ENCODE measurements at places on chromosomes 2 and 18.

GRCh38 chr18:25896178-25896780 lies 194.1 kb downstream of the SS18 start:
- no peak overlapping the region for H3K27ac ChIP-seq
- H3K4me1 ChIP-seq: no peaks in the 10 kb centered on the region
- no peaks in the 10 kb centered on the region for H3K27me3 ChIP-seq
- no peak overlapping the region for H3K4me3 ChIP-seq
- no peaks in the 10 kb centered on the region for H3K36me3 ChIP-seq
- DNase-seq: peak; percentile 60

- no peak for DNase-seq
- no peak overlapping the region for H3K4me3 ChIP-seq
- H3K27ac ChIP-seq: peak overlapping the region; percentile 73
- H3K27me3 ChIP-seq: no peaks in the 10 kb centered on the region
- H3K36me3 ChIP-seq: peaks cover 8% of the 10 kb centered on the region
These were observed 76.2 kb downstream of the MAP3K20 start for GRCh38 chr2:173151671-173152401.

DNA sequence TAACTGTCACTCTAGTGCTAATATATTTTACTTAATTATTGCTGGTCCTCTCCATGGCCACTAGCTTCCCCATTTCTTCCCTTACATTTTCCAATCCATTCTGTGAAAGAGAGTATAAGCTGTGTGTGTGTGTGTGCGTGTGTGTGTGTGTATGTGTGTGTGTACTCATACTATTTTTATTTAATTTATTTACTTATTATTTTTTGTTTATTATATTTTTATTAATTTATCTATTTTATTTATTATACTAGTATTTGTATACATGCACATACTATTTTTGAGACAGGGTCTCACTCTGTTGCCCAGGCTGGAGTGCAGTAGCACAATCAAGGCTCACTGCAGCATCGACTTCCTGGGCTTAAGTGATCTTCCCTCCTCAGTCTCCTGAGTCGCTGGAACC lies 59.6 kb downstream of the IKZF2 start:
- H3K4me3 ChIP-seq: no peak overlapping the region
- H3K4me1 ChIP-seq: no peaks in the 10 kb centered on the region
- no peaks in the 10 kb centered on the region for H3K27me3 ChIP-seq

DNA sequence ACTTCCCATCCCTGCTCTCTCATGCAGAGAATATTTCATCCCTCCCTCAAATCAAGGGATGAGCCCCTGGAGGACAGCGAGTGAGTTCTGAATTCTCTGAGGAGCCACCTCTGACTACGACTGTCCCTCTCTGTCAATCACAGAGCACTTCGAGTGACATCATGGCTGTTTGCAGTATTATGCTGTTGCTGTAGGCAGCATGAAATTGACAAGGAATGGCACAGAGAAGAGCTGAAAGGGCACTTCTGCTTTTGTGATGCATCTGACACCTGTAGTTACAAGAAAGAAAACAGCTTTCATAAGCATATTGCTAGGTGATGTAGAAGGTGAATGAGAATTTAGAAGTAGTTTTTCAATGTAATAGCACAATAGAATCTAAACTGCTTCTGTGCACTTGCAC lies 166.9 kb downstream of the ARHGAP15 start:
- H3K27me3 ChIP-seq: no peaks in the 10 kb centered on the region
- H3K4me1 ChIP-seq: no peaks in the 10 kb centered on the region
- H3K36me3 ChIP-seq: no peaks in the 10 kb centered on the region
- H3K4me3 ChIP-seq: no peak overlapping the region

GRCh38 chr2:77813599-77813998 lies 291.4 kb upstream of the LRRTM4 start:
- no peaks in the 10 kb centered on the region for H3K27me3 ChIP-seq
- no peak overlapping the region for H3K4me3 ChIP-seq
- no peaks in the 10 kb centered on the region for H3K4me1 ChIP-seq
- H3K27ac ChIP-seq: no peak overlapping the region
- no peak for DNase-seq

- DNase-seq: no peak
- no peak overlapping the region for H3K27ac ChIP-seq
- peaks cover 12% of the 10 kb centered on the region for H3K4me1 ChIP-seq
These were observed 140.5 kb downstream of the TPO start for GRCh38 chr2:1553671-1554295.

DNA sequence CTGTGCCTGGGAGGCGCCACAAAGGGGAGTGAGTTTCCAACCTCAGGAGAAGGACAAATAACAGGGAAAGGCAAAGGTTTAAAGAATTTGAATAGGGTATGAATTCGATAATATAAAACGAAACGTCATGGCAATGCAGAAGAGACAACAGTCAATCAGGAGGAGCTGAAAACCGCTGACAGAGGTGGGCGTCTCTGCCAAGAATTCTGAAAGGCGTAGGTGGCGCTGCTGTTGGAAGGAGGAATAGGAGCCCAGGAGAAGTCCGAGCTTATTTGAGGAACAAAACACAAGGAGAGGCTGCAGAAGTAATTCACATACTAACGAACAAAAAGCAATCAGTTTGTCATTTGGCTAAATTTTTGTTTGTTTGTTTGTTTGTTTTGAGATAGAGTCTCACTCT lies 485.8 kb upstream of the POU3F3 start:
- H3K27ac ChIP-seq: no peak overlapping the region
- H3K36me3 ChIP-seq: no peaks in the 10 kb centered on the region
- no peak overlapping the region for H3K4me3 ChIP-seq

GRCh38 chr2:127681288-127681804 lies 6.0 kb upstream of the LIMS2 start:
- peaks cover 4% of the 10 kb centered on the region for H3K4me1 ChIP-seq
- peaks cover 14% of the 10 kb centered on the region for H3K27me3 ChIP-seq
- H3K36me3 ChIP-seq: no peaks in the 10 kb centered on the region
- peak; percentile 22 for DNase-seq
- no peak overlapping the region for H3K4me3 ChIP-seq
- no peak overlapping the region for H3K27ac ChIP-seq

DNA sequence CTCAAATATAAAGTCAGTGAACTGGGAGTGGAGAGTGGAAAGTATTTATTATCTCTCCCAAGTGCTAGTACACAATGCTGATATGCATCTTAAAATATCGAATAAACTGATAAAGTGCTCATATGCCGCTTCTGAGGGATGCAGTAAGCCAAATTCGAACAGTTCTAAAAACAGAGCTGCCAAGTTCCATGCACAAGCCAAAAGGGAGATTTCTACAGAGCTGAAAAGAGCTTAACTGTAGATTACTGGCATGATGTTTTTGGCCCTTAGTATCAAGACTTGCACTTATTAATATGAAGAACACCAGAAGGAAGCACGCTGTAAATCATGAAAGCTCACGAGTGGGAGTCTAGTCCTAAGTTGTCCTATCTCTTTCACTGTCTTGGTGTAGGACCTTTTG lies 7.9 kb downstream of the TMEFF2 start:
- no peak for DNase-seq
- no peak overlapping the region for H3K4me3 ChIP-seq
- H3K27ac ChIP-seq: no peak overlapping the region
- no peaks in the 10 kb centered on the region for H3K27me3 ChIP-seq

GRCh38 chr2:187581125-187581896 lies 27.1 kb upstream of the TFPI start:
- H3K27ac ChIP-seq: no peak overlapping the region
- H3K36me3 ChIP-seq: no peaks in the 10 kb centered on the region
- no peaks in the 10 kb centered on the region for H3K27me3 ChIP-seq

DNA sequence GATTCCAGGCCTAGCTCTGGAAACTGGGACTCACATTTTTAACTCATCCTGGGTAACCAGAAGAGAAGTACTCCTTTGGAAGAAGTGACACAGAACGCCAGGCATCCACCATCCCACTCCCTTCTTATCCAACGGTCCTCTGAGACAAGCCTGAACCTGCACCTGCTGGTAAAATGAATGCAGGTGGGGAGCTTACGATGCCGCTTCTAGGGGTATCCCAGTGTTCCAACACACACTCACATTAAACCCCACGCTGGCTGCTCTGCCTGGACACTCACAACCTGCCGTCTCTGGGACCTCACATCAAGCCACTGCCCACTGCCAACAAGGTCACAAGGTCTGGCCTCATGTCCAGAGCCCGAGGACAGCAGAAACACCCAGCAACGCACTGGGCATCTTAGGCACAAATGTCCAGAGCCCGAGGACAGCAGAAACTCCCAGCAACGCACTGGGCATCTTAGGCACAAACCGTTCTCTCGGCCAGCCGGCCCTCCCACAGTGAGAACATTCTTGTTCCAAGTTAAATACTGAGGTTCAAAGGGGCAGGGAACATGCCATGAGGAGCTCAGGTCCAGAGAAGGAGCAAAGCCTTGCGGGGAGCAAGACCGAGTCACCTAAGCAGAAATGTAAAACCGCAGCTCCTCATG lies 9.9 kb downstream of the SLC66A2 start:
- no peaks in the 10 kb centered on the region for H3K4me1 ChIP-seq
- H3K27ac ChIP-seq: no peak overlapping the region
- peaks cover 8% of the 10 kb centered on the region for H3K36me3 ChIP-seq
- no peaks in the 10 kb centered on the region for H3K27me3 ChIP-seq
- H3K4me3 ChIP-seq: no peak overlapping the region

GRCh38 chr2:64766841-64767669 lies 113.3 kb upstream of the SERTAD2 start:
- peak overlapping the region; percentile 98 for H3K27ac ChIP-seq
- peak overlapping the region; percentile 63 for H3K4me3 ChIP-seq
- no peaks in the 10 kb centered on the region for H3K36me3 ChIP-seq
- DNase-seq: peak; percentile 23
- peaks cover 22% of the 10 kb centered on the region for H3K4me1 ChIP-seq
- H3K27me3 ChIP-seq: no peaks in the 10 kb centered on the region

DNA sequence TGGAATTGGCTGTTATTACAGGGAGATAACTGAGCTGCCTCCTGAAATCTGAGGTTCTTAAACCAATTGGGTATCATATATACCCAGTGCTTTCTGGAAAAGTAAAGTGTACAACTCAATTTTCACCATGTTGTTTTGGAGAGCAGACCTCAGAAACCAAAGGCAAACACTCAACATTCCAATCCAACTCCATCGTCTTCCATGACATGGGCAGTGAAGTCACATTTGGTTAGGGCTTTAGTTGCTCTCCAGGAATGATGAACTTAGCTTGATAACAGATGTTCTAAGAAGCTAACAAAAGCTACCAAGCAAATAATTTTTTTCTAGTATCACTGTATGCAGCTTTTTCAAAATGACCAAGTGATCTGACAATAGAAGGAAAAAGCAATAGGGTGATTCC lies 107.0 kb upstream of the SLC35G4 start:
- H3K27ac ChIP-seq: no peak overlapping the region
- no peaks in the 10 kb centered on the region for H3K27me3 ChIP-seq
- H3K4me1 ChIP-seq: no peaks in the 10 kb centered on the region
- H3K36me3 ChIP-seq: no peaks in the 10 kb centered on the region

GRCh38 chr2:12469141-12469561 lies 247.6 kb upstream of the TRIB2 start:
- DNase-seq: no peak
- H3K4me1 ChIP-seq: peaks cover 7% of the 10 kb centered on the region
- no peaks in the 10 kb centered on the region for H3K36me3 ChIP-seq
- H3K27me3 ChIP-seq: no peaks in the 10 kb centered on the region

- H3K36me3 ChIP-seq: no peaks in the 10 kb centered on the region
- H3K4me3 ChIP-seq: peak overlapping the region; percentile 49
- H3K27me3 ChIP-seq: no peaks in the 10 kb centered on the region
- no peak overlapping the region for H3K27ac ChIP-seq
These were observed 758 bp downstream of the LYPD1 start for GRCh38 chr2:132668987-132669907.

GRCh38 chr18:46155641-46156051 lies 51.5 kb downstream of the HAUS1 start:
- no peak for DNase-seq
- no peak overlapping the region for H3K27ac ChIP-seq
- no peaks in the 10 kb centered on the region for H3K27me3 ChIP-seq
- H3K36me3 ChIP-seq: no peaks in the 10 kb centered on the region
- no peak overlapping the region for H3K4me3 ChIP-seq

DNA sequence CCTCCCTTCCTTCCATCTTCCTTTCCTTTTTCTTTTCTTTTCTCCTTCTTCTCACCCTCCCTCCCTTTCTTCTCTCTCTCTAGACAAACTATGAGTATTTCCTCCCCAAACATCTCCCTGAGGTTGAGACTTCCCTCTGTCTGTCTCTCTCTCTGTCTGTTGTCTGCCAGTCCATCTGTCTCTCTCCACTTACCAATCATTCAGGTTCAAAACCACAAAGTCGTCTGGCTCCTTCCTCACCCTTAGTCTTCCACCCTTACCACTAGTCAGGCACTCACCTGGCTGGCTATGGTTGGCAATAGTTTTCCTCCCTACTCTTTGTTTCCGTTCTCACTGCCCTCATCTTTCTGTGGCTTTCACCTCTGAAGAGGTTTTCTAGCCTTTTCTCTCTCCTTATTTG lies 12.9 kb downstream of the CCL20 start:
- no peak overlapping the region for H3K27ac ChIP-seq
- H3K4me1 ChIP-seq: no peaks in the 10 kb centered on the region
- H3K36me3 ChIP-seq: no peaks in the 10 kb centered on the region
- H3K4me3 ChIP-seq: no peak overlapping the region
- no peak for DNase-seq

- no peak overlapping the region for H3K4me3 ChIP-seq
- DNase-seq: no peak
- no peaks in the 10 kb centered on the region for H3K4me1 ChIP-seq
- H3K36me3 ChIP-seq: peaks cover 20% of the 10 kb centered on the region
- H3K27me3 ChIP-seq: no peaks in the 10 kb centered on the region
These were observed 49.6 kb downstream of the FARSB start for GRCh38 chr2:222606306-222606705.

GRCh38 chr2:219155054-219155644 lies 5.5 kb downstream of the NHEJ1 start:
- H3K27me3 ChIP-seq: no peaks in the 10 kb centered on the region
- no peak overlapping the region for H3K27ac ChIP-seq
- H3K4me1 ChIP-seq: no peaks in the 10 kb centered on the region
- peaks cover 16% of the 10 kb centered on the region for H3K36me3 ChIP-seq

GRCh38 chr2:122083256-122084048 lies 328.0 kb downstream of the TSN start:
- no peaks in the 10 kb centered on the region for H3K27me3 ChIP-seq
- no peaks in the 10 kb centered on the region for H3K4me1 ChIP-seq
- H3K4me3 ChIP-seq: no peak overlapping the region
- no peak overlapping the region for H3K27ac ChIP-seq
- H3K36me3 ChIP-seq: no peaks in the 10 kb centered on the region
- DNase-seq: no peak

DNA sequence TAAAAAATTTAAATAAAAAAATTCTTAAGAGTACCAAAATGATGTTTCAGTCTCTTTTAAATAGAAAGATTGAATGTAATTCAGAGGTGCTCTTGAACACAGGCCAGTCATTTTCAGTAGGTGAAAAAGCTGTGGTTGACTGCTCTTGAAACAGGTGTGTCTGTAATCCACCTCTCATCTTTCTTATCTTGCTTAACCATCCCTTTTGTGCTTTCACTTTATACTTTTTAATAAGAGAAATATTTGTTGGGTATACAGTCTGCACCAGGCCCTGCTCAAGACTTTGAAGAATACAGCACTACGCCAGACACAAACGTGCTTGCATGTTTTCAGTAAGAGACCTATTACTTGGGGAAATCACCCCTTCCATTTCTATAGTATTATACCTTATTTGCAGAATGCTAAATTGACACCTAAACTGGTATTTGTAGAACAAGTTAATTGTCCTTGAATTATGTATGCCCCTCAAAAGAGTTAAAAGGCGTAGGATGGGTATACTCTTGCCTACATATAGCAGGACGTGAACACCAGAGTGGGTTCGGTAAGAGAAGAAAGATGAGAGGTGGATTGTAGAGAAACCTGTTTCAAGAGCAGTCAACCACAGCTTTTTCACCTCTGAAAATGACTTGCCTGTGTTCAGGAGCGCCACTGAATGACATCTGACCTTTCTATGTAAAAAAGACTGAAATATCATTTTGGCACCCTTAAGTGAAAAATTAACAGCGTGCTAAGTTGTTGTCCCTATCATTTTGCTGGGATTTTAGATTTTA lies 4.0 kb upstream of the RTN4 start:
- H3K4me1 ChIP-seq: peaks cover 6% of the 10 kb centered on the region
- no peak overlapping the region for H3K4me3 ChIP-seq
- no peaks in the 10 kb centered on the region for H3K36me3 ChIP-seq

Measured in SK-N-SH (cell line).